ENCODE measurements at places on chromosomes 1 and 21.

GRCh38 chr1:8238141-8239038 lies 79.5 kb upstream of the SLC45A1 start:
- no peak for DNase-seq

DNA sequence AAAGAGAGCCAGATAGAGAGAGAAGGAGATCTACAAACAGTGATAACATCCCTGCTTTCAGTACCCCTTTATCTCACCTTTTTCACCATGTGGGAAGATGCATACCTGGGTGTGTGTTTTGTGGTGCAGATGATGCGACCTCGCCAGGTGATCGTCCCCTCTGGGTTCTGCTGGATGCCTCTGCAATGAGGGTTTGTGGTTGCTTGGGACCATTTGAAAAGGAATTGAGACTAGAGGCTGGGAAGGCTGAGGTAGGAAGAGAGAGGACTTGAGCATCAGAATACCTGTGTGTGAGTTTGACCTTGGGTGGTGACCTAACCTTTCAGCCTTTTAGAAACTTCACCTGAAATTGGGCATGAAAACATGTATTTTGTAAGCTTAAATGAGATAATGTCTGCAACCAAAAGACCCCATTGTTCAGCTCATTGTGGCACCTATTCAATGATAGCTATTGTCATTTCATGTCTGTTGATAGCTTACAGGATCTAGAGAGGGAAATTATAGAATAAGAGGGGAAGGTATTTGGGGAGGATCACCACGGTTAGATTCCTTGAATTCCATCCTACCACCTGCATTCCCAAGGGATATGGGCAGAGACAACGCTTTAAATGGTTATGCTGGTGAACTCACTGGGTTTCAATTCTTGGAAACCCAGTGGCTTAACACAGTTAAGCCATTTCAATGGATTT lies 125.7 kb downstream of the IGSF21 start:
- DNase-seq, result no peak

- peak; percentile 94 for DNase-seq
Measured at GRCh38 chr1:44674113-44675000, at the start of the genes ARMH1 and TMEM53. Gene ARMH1, plus strand, starts transcription at chr1:44674714. Its CDS starts 14,984 bp downstream, at chr1:44689698. Gene TMEM53, minus strand, starts transcription at chr1:44674481. Its CDS starts 90 bp downstream, at chr1:44674391.

DNA sequence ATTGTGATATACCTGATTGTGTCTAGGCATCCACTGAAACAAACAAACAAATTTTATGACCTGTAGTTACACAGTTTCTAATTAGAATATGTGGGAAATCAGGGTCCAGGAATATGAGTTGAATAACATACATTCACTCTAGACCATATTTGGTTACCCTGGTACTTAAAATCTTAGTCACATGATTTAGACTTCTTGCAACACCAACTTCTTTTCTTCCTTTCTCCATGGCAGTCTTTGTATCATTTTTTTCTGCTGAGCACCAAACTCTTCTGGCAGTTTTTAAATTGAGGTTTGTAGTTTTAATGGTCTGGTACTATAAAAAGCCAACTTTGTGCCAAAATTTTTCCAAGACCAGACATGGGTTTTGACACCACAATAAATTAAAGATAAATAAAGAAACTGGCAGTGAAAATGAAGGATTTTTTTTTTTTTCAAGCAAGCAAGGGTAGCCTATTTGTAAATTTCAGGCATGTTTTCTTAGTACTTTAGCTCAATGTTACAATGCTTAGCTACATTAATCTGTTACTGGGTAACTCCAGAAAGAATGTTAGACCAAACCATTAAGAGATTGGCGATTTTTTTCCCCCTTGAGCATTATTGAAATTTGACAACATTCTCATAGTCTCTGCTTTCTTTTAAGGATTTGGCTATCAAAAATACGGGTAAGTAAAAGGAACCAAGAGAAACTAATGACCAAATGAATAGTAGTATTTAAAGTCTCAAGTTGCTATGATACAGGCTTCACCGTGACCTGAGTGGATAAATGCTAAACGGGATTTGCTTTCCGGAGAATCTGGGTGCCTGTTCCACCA lies 108.5 kb downstream of the NFIA start:
- no peak for DNase-seq

DNA sequence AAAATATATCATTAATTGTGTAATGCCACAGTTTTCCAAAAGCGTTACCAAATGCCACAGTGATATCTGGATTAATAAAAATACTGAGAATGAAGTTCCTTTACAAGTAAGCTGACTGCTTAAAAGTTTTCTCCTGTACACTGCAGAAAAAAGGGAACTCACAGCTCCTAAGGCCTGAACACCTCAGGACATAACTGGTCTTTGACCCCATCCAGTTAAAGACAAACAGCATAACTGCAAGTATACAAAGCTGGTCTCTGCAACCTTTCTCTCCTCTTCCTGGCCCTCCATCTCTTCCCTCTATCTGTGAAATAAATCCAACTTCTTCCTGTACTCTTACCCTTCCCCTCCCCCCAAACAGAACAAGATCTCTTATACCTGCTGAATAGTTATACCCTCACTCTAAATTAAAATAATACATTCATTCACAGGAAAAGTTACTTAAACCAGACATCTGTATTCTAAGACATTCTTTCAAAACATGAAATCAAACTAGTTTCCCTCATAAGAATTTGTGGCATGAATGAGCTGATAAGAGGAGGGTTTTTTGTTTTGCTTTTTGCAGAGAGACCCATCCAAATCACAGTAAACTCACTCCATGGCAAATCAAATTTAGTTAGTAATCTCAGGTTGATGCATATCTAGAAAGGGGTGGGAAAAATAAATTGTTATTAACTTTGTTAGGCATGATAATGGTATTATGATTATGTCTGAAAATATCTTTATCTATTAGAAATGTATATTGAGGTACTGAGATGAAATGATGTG lies 2.9 kb downstream of the DIPK1A start:
- no peak for DNase-seq

DNA sequence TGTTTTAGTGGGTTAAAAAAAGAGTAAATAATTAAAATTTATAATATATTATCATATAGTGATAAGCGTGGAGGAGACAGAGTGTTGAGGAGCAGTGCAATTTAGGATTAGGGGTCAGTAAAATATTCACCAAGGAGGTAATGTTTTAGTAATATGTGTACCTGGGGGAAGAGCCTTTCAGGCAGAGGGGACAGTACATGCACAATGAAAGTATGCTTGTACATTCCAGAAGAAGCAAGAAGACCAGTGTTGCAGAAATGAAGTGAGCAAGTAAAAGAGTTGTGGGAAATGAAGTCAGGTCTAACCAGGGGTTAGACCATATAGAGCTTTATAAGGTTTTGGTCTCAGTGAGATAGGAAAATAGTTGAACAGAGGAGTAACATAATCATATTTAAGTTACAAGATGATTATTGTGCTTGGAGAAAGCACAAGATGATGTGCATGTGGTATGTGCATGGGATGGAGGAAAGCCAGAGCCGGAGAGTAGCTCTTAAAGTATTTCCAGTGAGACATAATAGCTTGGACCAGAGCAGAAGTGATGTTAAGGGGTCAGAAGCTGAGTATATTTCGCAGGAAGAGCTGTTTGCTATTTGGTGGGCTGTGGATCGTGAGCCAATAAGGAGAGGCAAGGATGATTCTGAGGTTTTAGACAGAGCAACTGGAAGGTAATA lies 44.8 kb downstream of the SNX7 start:
- DNase-seq, result no peak

DNA sequence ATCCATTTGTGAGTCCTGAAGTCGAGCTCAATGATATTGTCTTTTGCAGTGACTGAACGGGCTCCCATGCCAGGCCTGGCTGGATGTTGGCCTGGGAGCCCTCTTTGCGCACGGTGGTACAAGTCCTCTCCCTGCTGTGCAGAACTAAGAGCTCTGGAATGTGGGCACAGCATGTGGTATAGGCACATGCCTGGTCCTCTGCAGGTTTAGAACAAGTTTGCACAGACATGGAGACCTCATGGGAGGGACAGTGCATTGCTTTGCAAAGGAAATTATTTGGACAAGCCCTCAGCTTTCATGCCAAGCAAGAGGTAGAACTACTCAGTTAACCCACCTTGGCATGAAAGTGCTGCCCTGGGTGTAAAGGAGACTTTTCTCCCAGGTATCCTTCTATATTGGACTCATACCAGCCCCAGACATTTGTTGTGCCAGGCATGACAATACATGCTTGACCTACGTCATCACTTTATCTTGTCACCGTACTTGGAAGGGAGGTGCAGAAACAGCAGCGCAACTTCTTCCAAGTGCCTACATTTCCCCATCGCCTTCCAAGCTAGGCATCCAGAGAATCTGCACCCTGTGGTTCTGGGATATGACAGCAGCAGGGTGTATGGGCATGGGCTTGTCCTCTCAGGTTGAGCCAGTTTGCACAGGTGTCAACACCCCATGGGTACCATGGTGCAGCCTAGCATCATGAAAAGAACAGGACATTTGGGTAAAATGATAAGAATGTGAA lies 37.6 kb upstream of the MRPS6 start:
- DNase-seq, result no peak

DNA sequence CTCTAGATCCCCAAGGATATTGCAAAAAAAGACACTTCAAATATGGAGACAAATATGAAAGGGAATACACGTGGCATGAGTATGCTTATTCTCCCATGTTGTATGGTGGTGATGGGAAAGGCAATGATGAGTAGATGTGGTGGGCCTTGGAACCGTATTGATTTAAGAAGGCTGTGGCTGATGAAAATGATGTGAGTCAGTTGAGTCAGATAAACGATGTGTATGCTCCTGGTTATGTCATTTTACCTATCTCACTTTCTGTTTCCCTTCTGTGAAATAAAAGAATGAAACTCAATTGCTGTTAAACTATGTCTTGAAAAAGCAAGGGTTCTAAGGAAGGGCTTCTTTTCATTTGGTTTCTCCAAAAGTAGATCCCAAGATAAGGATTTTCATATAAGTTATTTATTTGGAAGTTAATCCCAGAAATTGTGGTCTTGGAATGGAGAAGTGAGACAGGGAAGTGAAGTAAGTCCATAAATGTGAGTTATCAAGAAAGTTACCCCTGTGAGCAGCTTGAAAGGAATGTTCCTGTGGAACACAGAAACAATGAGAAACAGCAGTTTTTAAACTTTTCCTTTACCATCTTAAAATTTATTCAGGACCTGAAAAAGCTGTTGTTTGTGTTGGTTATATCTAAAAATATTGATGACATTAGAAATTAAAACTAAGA lies 292.0 kb downstream of the DUSP10 start:
- no peak for DNase-seq

DNA sequence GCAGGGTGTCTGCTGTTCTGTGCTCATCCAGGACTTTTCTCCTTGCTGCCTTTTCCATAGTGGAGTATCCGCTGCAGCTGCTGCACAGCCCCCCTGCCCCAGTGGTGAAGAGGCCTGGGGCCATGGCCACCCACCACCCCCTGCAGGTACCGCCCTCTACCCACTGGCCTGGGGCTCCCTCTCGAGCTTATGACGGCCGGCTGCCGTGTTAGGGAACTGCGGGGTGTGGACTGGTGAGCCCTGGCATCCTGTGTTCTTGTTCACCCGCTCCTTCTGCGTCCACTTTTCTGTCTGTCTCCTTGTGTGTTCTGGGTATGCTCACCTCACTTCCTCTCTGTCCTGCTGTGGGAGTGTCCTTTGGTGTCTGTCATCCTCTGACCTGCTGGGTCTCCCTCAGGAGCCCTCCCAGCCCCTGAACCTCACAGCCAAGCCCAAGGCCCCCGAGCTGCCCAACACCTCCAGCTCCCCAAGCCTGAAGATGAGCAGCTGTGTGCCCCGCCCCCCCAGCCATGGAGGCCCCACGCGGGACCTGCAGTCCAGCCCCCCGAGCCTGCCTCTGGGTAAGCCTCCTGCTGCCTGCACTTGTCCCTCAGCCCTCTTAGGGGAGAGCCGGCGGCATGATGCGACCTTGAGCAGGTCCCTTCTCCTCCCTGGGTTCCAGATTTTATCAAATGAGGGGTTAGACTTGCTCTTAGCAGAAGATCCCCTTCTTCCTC lies 29.8 kb downstream of the ETNK2 start:
- no peak for DNase-seq
